C1 segment of cervical spinal cord (tissue), 14 donors: ENCODE measurements at places on chromosomes 4 and X.

GRCh38 chr4:138135610-138136009 is 106.5 kb downstream of the SLC7A11 start:
- no peak for DNase-seq

GRCh38 chr4:145623831-145624230 is 4.6 kb downstream of the MMAA start:
- no peak for DNase-seq

DNA sequence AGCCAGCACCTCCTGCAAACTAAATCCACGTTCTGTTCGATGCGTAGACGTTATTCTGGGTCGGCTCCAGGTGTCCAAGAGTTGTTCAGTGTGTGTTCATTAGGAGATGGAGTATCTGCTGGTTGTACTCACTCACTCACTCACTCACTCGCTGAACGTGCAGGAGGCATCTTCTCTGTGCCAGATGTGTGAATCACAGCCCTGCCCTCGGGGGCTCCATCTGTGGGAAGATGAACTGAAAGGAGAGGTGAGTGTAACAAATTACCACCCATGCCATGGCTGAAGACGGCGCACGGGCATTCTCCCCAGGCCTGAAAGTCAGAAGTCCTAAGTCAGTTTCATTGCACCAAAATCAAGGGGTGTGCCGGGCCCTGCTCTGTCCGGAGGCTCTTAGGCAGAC is 16.1 kb downstream of the NSG1 start:
- DNase-seq: no peak

DNA sequence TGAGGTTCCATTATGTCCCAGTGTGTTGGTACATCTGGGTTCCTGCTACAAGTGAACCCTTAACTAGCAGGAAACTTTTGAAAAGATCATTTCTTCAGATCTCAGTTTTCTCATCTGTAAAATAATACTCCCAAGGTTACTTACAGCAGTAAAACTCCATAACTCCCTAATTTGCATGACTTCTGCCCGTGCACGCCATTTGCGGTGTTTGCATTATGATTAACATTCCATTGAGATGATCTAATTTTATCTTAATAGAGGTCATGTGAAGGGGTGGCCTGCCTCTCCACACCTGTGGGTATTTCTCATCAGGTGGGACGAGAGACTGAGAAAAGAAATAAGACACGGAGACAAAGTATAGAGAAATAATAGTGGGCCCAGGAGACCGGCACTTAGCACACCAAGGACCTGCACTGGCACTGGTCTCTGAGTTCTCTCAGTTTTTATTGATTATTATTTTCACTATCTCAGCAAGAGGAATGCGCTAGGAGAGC is 219.8 kb downstream of the TLL1 start:
- DNase-seq: no peak
